Fibroblast of skin of scalp (primary cell): ENCODE measurements at places on chromosomes 2 and 18.

DNA sequence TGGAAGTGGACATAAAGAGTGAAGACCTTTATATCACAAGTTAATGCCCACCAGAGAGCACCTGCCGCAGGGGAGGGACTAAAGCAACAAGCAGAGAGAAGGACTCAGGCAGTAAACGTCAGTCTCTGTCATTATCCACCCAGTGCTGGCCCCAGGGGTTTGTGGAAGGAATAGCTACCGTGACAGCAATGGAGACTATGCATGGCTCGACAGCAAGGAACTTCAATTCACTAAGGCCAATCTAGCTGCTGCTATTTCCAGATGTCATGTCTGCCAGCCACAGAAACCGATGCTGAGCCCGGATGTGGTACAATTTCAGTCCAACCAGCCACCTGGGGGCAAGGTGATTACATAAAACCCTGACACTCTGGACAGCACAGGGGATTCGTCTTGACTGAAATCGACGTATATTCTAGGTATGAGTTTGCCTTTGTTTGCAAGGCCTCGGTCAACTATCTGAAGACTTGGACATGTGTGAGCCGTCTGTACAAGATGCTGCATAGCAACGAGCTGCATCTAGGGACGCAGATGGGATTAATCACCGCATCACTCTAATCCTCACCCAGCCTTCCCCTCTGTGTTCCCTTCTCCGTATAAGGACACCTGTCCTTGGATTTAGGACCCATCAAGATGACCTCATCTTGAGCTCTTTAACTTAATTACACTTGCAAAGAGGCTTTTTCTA, 154.1 kb upstream of the SH3BP4 start:
- peak; percentile 12 for DNase-seq

GRCh38 chr18:59706499-59706898, 9.3 kb upstream of the CCBE1 start:
- DNase-seq = no peak

DNA sequence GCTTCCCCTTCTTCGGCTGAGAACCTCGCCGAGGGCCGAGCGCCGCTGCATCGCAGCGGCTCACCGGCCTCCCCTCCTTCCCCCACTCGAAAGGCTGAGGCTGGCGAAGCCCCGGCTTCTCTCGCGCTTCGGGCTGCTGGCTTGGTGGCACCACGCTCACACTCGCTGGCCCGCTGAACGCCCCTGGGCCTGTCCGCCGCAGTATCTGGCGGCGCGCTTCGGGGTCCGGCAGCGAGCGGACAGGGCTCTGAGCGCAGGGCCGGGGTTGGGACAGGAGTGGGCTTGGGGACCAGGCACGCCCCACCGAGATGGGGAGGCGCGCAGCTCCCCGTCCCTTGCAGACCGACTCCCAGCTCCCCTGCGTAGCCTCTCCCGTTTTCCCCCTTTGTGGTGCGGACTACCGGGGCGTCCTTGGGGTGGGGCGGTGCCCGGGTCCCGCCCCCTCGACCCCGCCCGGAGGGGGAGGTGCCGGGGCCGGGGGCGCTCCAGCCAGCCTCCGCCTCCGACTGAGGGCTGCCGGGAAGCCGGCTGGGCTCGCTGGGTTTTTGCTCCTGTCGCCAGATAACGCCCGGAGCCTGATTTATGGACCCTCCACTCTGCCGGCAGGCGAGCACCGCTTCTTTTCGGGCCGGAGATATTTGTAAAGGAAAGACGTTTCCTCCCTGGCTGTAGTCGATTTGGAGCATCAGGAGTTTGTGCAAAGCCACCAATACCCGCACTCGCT, 3.8 kb downstream of the GBX2 start:
- DNase-seq = no peak

DNA sequence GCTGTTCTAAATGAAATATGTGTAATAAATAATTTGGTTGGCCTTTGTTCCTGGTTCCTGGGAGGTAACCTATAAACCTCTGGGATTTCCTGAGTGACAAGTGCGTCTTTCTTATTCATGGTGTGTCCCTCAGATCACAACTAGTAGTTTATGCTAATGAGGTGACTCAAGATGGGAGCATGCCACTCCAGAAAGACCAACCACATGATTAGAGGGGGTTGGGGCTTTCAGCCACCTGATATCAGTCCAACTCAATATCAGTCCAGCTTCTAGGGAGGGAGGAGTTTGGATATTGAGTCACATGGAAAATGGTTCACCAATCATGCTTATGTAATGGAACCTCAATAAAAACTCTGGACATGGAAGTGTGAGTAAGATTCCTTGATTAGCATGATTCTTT, 96.6 kb downstream of the QPCT start:
- DNase-seq = no peak

DNA sequence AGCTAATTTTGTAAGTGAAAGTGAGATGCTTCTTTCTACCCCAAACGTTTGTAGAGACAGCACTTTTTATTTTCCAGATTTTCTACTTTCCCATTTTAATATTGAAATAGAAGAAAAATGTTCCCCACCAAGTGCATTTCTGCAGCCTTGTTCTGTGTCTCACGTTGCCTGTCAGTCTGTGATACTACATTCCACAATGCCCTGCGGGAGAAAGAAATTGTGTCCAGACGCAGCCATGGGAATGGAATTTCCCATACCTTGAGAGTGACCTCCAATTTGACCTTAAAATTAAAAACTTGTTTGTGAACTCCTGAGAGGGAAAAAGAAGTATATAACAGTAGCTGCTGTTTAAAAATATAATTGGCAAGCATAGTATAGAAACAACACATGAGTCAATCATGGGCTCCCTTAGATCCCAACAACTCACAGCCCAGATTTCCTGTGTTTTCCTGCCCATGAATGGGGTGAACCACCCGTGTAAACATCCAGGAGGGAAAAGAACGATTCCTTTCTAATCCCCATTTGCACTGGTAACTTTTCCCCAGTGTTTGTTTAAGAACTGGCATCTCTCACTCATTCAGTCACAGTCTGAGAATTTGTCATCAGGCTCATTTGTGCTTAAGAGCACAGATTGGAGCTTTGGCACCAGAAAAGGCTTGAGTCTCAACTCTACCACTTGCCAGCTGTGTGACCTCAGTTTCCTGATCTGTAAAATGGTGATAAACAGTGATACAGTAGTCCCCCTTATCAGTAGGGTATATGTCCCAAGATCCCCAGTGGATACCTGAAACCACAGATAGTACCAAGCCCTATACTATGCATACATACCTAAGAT, 166.1 kb upstream of the ZNF521 start:
- peak; percentile 2 for DNase-seq

DNA sequence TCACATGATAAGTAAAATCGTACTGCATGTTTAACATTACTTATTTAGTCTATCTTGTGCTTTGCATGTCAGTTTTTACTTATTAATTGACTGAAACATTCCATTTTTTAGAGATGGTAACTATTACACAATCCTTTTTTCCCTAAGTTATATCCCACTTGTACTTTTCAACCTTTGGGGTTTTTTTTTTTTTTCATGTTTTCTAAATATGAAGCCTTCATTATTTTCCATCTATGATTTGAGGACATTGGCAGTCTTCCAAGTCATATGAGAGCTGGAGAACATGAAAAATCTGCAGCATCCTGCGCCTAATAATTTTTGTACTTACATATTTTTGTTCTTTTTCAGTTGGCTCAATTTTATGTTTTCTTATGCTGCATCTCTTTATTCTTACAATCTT, 113.9 kb downstream of the MYO1B start:
- DNase-seq = peak; percentile 39

DNA sequence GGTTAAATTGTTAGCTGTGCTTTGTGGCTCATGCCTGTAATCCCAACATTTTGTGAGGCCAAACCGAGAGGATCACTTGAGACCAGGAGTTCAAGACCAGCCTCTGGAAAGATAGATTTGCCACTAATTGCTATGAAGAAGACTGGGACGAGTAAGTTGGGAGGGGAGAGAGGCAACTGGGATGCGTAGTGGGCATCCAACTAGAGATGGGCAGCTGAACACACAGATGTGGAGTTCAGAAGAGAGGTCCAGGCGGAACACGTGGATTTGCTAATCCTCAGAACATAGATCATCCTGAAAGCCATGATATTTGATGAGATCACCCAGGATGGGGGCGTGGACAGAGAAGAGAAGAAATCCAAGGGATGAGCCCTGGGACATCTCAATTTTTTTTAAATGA, 48.7 kb downstream of the CYP26B1 start:
- DNase-seq = no peak
